ENCODE measurements at places on chromosomes 7 and 10.

GRCh38 chr7:101823096-101823495, 5.7 kb downstream of the CUX1 start:
- no peak for DNase-seq

DNA sequence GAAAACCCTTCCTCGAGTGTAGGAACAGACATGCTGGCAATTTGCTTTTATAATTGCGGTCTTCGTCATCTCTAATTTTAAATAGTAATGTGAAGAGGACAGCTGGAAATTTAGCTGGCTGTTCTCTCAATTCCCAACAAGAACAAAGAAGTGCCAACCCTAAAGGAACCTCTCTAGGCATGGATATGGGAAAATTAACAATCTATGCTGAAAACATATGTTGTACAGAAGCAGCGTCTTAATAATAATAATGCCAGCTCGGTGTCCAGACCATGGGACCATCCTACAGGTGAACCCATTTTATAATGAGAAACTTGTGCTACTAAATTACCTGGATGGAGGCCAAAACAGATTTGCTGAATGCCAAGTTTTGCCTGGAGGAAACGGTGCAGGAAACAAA, 641.4 kb upstream of the MGMT start:
- DNase-seq, result no peak

GRCh38 chr7:146741911-146742310, 625.3 kb downstream of the CNTNAP2 start:
- DNase-seq, result no peak

GRCh38 chr7:49279891-49280290, 355.5 kb downstream of the CDC14C start:
- DNase-seq, result no peak

DNA sequence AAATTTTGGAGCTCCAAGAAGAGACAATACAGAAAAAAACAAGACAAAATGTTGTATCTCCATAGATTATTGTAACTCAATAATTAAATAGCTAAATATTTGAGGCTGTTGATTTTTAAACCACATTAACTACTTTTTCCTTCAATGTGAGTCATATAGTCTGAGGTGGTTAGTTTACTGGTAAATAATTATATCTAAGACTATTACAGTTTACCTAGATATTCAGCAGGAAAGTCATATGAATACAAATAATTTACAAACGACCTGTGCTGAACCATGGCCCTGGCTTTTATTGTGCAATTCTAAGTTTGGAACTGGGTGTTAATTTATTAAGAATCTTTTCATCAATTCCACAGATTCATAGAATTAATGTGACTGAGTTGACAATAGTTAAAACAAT, 22.2 kb downstream of the CREB5 start:
- no peak for DNase-seq

GRCh38 chr10:132207536-132208461, 21.1 kb downstream of the DPYSL4 start:
- no peak for DNase-seq
